ENCODE measurements at places on chromosomes 16 and 17. TPM values are rescaled to one million over a fixed set of nuclear protein-coding genes. Genes with fewer than 3 reads are reported as not detected.

The SLC25A11 gene
- polyA plus RNA-seq, result 56.0 TPM

The TANC2 gene
- 25.1 TPM for polyA plus RNA-seq

The CDH13 gene
- polyA plus RNA-seq, result 40.9 TPM

The KCNH6 gene
- polyA plus RNA-seq, result not detected

The NUDT21 gene
- 63.6 TPM for polyA plus RNA-seq

The UTP18 gene
- 25.3 TPM for polyA plus RNA-seq

The RNF43 gene
- 0.04 TPM for polyA plus RNA-seq

DNA sequence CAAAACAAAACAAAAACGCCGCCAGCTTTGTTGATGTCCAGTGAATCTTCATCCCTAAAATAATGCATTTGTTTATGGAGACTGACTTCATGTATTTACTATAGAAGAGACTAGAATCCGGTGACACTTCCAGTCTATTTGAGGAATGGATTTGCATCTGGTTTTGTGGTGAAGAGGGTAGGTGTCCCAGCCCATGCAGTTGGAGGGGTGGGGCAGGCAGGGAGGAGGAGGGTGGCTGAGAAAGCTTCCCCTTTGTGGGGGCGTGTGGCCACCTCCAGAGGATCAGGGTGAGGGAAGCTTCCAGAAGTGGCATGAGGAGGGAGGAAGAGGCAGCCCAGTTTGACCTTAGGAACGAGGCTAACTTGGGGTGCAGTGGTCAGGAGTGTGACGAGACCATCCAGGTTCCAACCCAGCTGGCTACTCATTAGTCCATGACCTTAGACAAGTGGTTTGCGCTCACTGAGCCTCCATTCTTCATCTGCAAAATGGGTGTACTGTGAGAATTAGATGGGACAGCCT is 69.5 kb downstream of the CMIP start:
- no peak for DNase-seq

DNA sequence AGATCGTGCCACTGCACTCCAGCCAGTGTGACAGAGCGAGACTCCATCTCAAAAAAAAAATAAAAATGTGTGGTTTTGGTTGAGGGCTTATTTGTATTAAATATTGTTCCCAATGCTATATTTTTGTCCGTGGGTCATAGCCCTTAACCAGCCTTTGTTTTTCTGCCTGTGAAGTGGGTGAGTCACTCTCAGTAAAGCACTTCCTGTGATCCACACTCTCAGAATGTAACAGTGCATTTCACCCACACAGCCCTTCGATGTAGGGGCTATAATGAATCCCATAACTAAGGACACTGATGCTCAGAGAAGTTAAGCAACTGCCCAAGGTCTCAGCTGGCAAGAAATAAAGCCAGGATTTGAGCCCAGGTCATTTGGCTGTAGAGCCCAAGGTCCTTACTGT is 34.7 kb upstream of the POLR3E start:
- DNase-seq, result no peak

GRCh38 chr16:54351171-54351570 is 64.6 kb upstream of the IRX3 start:
- no peak for DNase-seq

DNA sequence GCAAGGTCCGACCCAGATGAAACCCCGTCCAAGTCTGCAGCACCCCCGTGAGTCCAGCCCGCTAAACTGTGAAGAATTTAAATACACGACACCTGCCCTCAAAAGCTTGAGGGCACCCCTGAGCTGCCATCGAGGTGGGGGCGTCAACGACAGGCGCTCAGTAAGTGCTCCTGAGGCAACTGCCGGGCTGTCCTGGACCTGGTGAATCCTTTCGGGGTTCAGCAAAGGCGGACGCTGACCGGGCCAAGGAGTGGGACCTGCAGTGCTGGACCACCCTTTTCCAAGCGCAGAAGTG is 512 bp upstream of the ENDOV start:
- no peak for DNase-seq

GRCh38 chr17:6995500-6996255 is at the start of gene ALOX12:
TSS of gene ALOX12 (plus strand) at chr17:6996049. CDS start at chr17:6996118, 69 bp downstream.
- no peak for DNase-seq

- DNase-seq, result no peak
Measured at GRCh38 chr16:55282441-55282840, 41.6 kb upstream of the IRX6 start.

GRCh38 chr16:89430436-89431157 is 59.8 kb downstream of the ANKRD11 start:
- DNase-seq, result no peak
